ENCODE measurements at places on chromosomes 11 and 22.

DNA sequence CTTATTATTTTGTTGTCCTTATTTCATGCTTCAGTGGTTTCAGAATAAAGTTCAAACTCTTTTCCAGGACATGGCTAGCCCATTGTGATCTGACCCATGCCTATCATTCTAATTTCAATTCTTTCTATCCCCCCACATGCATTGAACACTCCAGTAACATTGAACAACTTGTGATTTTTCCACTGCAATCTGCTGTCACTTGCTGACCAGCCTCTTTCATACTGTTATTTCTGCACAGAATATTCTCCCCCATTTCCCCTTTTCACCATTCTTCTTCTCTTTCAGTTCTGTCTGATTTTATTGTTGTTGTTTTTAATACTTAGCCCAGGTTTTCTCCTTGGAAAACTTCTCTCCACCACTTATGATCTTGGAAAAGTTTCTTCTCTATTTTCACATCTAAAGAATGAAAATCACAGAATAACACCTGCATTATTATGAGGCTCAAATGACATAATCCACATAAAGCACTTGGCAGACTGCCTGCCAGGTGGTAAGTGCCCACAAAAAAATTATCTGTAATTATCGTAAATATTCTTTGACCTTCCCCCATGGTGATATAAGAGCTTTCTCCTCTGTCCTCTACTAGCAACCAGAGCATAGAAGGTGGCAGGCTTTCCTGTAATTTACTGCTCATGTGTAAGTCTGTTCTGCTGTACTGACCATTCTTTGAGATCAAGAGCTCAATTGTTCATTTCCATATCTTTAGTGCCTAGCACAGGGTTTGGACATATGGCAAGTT, 51.9 kb upstream of the EED start:
- DNase-seq = no peak

GRCh38 chr11:5225480-5225871, 1.4 kb downstream of the HBB start:
- DNase-seq = no peak

DNA sequence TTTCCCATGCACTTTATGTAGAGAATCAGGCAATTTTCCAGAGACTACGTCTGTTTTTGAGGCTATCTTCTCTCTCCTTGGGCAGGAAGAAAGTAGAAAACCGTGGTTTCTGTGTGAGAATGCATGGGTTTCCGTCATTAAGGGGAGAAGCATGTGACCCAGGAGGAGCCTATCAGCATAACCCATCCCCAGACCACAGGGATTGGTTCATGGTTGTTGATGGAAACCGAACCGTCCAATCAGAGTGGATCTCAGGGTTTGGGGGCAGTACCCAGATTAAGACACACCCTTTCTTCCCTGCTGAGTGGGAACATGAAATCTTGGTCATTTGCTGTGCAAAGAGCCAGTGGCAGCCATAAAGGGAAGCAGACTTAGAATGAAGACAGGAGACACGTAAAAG, 517.8 kb downstream of the MN1 start:
- DNase-seq = no peak

DNA sequence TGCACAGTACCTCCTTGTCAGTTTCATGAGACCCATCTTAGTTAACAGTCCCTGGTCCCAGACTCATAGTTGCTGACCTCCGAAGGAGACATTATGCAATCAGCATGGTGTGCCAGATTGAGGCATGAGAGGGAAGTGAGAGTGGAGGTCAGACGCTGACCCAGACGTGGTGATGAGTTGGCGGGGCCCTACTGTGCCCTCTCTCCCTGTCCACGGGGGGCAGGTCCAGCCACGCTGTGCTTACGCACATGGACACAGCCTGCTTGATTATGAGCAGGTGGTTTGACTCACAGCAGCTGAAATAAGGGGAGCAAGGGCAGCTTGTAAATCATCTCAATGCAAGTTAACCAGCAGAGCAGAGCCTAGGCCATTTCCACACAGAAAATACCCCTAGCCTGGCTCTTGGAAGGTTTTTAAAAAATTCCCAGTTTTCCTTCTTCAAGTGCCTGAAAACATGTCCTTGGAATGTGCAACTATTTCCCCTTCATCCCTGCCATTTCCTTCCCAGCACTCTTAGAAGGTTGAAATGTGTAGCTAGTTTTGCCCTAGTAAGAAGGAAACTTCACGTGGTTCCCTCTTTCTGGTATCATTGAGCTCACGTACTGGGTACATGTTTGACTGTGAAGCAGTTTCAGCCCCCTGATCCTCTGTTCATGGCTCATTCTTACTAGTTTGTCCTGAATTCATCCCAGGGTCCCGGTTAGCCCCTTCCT, 122.6 kb upstream of the SORL1-AS1 start:
- no peak for DNase-seq

- DNase-seq = no peak
These were observed 42.5 kb downstream of the LMO1 start for GRCh38 chr11:8221046-8221723.

DNA sequence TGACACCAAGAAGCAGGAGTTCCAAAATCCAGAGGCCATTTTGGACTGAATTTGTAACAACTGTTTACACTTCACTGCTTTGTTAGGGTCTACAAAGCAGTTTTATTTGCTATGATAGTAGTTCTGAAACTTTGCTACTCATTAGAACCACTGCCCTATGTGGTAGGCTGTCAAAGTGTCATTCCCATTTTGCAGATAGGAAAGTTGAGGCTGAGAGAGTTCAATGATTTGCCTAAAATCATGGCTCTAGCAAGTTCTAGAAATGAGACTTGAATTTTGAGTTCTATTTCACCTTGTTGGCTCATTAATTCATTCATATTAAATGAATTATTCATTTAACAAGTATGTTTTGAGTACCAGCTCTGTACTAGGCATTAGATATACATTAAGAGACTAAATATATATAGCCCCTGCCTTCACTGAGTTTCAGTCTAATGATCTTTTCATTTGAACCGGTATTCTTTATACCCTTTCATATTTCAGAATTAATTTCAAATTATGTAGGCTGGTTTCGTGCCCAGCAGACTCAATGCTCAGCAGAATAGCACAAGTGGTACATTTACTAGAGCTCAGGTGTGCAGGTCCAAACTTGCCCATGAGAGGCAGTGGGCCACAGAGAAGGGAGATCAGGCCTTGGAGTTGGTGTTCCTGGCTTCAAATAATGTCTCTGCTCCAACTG, 93.5 kb downstream of the ME3 start:
- DNase-seq = no peak

DNA sequence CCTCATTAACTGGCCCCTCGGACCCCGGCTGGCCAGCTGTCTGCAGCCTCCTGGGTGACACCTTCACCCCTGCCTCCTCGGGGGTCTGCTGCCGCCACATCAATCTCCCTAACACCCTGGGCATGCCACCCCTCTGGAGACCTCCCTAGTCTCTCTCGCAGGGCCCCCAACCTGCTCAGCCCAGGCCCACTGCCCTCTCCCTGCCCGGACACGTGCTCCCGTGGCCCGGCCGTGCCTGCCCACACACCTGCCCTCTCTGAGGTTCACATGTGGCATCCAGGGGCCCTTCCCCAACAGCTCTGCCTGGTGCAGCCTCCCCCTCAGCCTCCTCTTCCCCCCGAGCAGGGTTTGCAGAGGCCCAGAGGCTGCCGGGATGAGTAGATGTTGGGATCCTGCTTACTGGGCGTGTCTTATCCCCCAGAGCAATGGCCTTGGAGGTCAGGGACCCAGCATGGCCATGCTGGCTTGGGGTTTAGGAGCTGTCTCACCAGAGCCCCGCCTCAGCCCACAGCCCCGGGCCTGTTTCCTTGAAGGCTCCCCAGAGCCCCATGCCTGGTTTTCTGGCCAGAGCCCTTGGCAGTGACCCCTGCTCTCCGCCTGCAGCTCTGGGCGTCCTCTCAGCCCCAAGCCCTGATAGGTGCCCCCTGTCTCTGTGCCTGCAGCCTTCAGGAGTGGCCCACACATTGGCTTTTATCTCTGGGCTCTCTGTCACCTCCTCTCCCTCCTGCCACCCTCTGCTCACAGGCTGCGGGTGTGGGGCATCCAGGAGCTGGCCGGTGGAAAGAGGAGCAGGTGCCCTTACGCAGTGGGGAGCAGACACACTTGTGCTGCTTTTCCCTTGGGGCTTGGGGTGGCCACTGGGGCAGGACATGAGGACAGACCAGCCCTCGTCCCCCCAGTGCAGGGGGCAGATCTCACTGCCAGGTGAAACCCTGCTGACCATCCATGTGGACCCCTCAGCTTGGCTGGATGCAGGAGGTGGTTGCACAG, 25.7 kb upstream of the SEPTIN5 start:
- no peak for DNase-seq

- no peak for DNase-seq
These were observed 14.6 kb upstream of the SYT13 start for GRCh38 chr11:45300715-45301114.

DNA sequence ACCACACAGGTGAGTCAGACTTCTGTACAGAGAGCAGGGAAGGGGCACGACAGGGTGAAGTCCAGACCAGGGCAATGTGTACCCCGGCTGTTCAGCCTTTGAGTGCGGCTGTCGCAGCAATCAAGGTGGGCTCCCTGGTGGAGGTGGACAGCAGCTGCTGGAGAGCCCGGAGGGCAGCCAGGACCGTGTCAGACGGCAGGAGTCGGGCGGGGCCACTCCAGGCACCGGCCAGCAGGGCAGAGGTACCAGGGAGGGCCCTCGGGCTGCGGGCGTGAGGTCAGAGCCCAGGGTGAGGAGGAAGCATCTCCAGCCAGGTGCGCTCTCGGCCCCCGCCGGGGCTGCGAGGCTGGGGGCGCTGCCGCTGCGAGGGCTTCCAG, 802 bp upstream of the PIM3 start:
- no peak for DNase-seq

GRCh38 chr11:5815534-5815933, 6.8 kb downstream of the OR52N2 start:
- no peak for DNase-seq

Data from kidney (tissue), 22 donors.